ENCODE measurements at places on chromosomes 3 and 15. TPM values are rescaled to one million over a fixed set of nuclear protein-coding genes. Genes with fewer than 3 reads are reported as not detected.

The PRICKLE2 gene
- total RNA-seq, result not detected

The EXOSC7 gene
- total RNA-seq, result 97.9 TPM

The NIPA2 gene
- 74.3 TPM for total RNA-seq

The MUC13 gene
- not detected for total RNA-seq

The PFN2 gene
- 0.82 TPM for total RNA-seq

The APOD gene
- total RNA-seq, result 2.6 TPM

The CPNE4 gene
- not detected for total RNA-seq

The CCNB2 gene
- 38.6 TPM for total RNA-seq

The C15orf62 gene
- total RNA-seq, result 0.51 TPM

The GOLGA6L7 gene
- not detected for total RNA-seq

DNA sequence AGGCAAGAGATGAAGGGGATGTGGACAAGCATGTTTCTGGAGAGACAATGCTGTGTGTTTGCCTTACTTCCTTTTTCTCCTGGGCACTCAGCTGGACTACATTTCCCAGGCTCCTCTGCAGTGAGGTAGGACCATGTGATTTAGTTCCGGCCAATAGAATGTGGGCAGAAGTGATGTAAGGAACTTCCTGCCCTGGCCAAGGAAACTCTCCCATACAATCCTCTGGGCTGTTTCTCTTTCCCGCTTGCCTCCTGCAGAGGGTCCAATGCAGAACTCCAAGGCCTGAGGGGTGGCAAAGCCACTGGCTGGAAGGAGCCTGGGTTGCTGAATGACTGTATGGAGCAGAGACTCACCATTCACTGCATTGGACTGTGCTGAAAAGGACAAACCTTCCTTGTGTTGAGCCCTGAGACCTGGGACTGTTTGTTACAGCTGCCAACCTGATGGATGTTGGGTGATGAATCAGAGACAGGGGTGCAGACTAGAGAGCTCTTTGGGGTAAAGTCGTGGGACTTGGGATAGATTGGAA is 82.7 kb upstream of the SLC6A6 start:
- DNase-seq, result peak; percentile 74

- DNase-seq, result peak; percentile 80
Measured at GRCh38 chr15:86611417-86612040, 531.9 kb downstream of the AGBL1 start.

- DNase-seq, result no peak
Measured at GRCh38 chr3:105813710-105814109, 55.1 kb downstream of the CBLB start.

- no peak for DNase-seq
Measured at GRCh38 chr3:187291001-187291511, 481 bp downstream of the MASP1 start.

DNA sequence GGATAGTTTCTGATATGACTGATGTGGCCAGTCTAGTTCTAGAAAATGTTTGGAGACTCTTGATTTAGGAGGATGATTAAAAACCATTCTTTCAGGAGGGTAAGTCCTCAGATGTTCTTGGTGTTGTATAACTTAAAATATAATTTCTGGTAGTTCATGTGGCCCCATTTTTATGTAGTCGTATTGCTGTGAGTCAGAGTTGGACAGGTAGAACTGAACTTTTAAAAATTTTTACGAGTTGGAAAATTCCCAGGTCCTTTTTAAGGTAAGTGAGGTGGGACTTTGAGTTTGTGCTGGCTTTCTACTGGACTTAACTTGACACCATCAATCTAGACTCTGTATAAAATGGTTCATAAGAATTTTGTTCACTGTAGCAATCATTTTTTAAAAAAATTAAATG is 92.3 kb downstream of the TCF12 start:
- no peak for DNase-seq

DNA sequence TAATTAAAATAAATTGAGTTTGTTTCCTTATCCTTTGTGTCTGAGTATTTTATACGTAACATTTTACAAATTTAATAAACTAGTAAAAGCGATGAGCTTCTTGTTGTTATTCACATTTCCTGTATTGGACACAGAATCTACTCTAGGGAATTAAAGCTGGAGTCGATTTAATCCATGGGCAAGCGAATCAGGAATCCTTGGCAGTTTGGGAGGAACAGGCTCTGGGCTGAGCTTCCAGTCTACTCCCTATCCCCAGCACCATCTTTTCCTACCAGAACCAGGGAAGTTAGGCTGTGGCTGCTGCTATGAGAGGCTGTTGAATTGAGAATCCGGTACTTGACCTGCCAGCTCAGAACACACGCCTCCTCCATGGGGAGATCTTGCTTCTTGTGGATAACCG is 437.3 kb upstream of the TPM1 start:
- no peak for DNase-seq

DNA sequence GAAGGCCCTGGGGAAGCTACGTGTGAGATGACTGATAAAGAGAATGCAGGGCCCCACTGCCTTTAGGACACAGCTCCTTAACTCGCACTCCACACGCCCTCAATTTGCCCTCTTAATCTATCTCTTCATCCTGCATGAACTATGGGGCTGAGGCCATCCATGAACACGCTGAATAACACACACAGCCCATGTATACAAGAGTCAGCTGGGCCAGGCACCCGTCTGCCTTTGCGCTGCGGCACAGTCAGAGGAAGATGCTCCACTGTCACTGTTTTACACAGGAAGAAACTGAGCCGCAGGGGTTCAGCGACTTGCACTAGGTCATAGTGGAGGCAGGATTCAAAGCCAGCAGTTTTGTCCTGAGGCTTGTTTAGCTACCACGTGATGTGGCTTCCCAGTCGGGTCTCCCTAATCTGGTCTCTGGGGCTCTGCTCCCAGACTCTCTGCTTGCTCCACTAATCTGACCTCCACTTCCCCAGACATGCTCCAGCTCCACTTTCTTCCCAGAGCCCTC is 43.9 kb downstream of the TLE3 start:
- no peak for DNase-seq

- no peak for DNase-seq
Measured at GRCh38 chr3:113128386-113129015, 82.9 kb upstream of the BOC start.

- no peak for DNase-seq
Measured at GRCh38 chr3:177430653-177431052, 233.4 kb upstream of the TBL1XR1 start.

- no peak for DNase-seq
Measured at GRCh38 chr15:65631503-65631902, 9.8 kb downstream of the SLC24A1 start.

GRCh38 chr15:51816611-51817010 is 12.8 kb upstream of the TMOD3 start:
- DNase-seq, result no peak

DNA sequence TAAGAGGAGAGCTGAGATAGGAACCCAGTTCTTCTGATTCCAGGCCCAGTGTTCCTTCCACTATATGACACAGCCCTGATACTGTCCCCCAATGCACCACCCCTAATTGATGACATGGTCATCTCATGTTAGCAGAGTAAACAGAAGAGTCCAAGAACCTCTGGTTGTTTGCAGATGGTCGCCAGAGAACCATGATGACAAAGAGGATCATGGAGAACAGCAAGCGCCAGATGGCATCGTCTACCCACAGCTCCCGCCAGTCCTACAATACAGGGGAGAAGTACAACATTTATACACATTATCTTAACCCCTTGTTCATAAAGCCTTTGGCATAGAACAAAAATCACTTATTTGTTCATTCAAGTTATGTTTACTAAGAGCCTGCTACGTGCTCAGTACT is 18.5 kb upstream of the VPS39 start:
- no peak for DNase-seq

DNA sequence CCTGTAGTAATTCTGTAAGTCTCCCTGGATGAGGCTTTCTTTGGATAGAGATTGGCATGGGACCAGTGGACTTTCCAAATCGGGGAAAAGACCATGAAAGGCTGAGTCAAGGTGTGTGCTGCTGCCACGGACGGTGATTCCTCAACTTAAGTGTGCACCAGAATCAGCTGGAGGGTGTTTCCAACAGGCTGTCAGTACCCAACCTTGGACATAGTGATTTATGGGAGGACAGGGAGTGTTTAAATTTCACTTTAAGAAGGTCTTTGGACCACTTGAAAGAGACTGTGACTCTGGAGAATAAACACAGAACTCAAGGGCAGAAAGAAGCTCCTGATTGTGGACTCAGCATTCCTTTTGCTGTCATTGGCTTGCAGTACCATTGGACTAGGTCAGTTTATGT is 20.4 kb upstream of the CHST2 start:
- no peak for DNase-seq

GRCh38 chr3:114417675-114418074 is 123.8 kb downstream of the TIGIT start:
- DNase-seq, result no peak

GRCh38 chr3:57956119-57956832 is 51.9 kb upstream of the FLNB start:
- no peak for DNase-seq

- no peak for DNase-seq
Measured at GRCh38 chr3:140754936-140755335, 77.1 kb downstream of the TRIM42 start.

DNA sequence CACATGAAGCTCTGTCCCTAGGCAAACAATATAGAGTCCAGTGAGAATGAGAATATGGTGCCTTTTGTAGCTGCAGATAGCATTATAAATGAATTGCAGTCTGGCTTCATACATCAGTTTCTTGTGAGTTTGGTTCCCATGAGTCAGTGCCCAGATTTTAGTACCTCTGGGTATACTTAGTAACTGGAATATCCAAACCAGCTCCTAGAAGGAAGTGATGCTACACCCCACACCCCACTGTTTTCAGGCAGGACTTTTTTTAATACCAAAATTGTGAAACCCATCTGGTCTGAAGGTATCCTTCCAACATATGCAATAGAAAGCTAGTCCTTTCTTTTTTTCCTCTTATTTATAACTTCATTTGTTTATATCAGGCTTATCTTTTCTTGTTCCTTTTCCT is 42.1 kb upstream of the FOXP1 start:
- no peak for DNase-seq

DNA sequence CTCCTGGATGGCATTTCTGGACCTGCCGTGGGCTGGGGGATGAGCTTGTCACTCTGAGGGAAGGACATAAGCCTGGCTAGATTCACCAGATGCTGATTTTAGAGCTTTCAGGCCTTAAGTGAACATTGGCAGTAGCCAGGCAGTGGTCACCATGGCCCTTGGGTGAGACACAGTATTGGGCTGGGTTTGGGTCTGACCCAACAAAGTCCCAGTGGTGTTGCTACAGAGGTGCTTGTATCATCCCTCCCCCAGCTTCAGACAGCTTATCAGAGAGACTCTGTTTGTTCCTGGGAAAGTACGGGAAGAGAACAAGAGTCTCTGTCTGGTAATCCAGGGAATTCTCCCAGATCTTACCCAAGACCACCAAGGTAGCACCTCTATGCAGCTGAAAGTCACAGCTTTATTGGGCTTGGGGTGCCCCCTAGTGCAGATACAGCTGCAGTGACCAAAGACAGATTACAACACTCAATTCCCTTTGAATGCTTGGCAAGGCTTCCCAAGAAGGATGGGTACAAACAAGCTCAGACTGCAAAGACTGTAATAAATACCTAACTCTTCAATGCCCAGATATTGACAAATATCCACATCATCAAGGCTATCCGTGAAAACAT is 9.8 kb upstream of the RUVBL1 start:
- peak; percentile 83 for DNase-seq

GRCh38 chr3:167684388-167684993 is 30.7 kb upstream of the WDR49 start:
- peak; percentile 87 for DNase-seq

- no peak for DNase-seq
Measured at GRCh38 chr3:101810022-101810418, 31.0 kb downstream of the NXPE3 start.

DNA sequence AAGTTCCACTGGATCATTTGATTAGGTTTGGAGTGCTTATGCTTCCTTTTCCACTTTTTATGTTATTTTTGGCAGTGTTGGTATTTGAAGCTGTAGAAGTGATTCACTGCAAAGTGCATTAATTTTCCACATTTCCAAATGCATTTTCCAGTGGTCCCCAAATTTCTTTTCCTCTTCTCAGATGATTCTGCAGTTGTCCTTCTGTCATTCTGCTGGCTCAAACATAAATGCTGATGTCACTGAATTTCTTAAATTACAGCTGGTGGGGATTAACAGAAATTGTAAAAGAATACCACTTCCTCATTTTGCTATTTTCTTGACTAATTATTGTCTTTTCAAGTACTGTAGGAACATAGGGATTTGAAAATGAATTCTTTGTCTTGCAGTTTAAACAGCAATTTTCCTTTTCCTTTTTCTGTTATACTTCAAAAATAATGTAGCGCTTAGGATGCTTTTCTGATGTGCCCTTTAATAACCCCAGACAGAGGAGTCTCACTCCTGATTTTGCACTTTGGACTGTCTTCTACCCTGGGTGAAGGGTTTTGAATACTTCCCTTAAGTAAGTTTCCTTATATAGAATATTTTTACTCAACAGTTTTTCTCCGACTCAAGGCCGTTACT is 25.0 kb downstream of the MITF start:
- DNase-seq, result no peak

- DNase-seq, result no peak
Measured at GRCh38 chr3:87873136-87873535, 185.7 kb downstream of the CGGBP1 start.

GRCh38 chr15:70558406-70559264 is 204.7 kb downstream of the UACA start:
- no peak for DNase-seq

DNA sequence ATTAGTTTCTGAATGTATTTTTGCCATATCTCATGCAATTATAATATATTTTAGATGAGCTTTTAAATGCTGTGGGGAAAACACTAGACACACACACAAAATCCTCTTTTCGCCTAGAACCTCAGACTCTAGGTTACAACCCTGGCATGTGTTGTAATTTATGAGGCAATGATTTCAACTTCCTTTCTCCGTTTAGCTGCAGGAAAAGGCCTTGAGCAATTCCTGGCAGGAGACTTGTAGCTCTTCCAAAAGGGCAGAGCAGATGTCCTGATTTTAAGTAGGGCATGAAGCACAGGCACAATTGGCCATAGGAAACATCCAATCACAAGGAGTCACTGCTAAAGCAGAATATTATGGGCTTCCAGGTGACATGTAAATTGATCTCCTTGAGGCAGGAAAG is 82.0 kb downstream of the GPR156 start:
- DNase-seq, result no peak

DNA sequence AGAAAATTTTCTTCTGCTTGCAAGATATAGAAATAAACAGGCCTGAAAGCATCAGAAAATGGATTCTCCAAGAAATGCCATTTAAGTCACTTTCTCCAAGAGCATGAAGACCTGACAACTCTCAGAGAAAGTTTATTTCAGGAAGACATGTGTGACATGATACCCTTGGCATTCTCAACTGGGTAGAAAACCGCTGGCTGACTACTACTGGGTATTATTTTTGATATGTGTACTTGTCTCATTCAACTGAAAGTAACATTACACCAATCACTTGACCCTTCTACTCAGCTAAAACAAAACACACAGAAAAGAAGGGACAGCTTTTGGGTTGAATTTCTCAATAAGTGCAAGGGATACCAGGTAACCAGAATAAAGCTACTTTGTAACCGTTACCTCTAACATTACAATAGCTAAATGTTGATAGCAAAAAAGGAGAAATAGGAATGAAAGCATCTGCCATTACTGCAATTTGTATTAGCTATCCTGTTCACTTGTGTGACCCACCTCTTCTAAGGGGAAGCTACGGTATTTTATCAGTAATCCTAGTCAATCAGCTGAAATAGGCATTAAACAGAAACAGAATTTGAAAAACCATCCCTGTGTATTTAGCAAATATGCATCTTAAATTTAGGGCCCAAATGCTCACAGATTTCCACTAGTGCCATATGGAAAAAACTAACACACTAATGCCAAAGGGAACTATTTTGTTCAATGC is 7.3 kb downstream of the TRA2B start:
- DNase-seq, result no peak

Data from activated CD4-positive, alpha-beta T cell treated with anti-CD3 and anti-CD28 coated beads, Interleukin-2, amount 10 ng/mL, durations not matched to agents 24 days and 14 days (primary cell).